T-helper 1 cell (primary cell): ENCODE measurements at places on chromosomes 12 and 14.

GRCh38 chr14:101196795-101197590, 293.5 kb upstream of the RTL1 start:
- DNase-seq, result no peak

- DNase-seq, result no peak
Observed at GRCh38 chr12:49428793-49429192, 61.5 kb downstream of the SPATS2 start.

DNA sequence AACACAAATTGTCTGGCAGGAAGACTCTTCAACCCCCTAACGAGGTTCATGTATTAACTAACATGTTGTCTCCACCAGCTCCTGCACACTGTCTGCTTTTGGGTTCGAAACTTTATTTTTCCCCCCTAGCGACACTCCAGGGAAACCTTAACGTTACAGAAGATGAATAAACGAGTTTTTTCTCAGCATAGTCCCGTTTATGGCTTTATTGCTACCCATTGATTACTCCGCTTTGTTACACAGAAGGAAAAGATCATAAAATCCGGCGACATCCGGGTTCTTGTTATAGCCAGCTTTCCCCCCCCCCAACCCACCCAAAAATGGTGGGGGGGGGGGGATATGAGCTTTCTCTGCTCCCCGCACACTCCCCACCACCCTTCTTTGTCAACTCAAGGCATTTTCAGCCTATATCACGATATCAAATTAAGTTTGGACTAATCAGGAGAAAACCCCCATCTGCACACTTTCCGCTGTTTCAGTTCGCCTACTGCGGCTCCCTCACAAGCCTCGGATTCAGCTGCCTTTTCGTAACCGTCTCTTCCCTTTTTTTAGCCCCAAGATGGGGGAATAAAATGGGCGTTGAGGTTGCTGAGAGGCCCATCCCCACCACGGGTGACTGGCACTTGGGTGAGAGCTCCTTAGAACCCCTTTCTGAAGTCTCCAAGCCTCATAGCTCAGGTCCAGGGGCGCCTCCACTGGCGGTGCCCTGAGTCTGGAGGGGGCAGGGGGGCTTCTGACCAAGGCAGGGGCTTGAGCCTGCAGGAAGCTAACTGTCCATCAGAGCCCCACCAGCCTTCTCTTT, 1.4 kb upstream of the HOXC6 start:
- no peak for DNase-seq

DNA sequence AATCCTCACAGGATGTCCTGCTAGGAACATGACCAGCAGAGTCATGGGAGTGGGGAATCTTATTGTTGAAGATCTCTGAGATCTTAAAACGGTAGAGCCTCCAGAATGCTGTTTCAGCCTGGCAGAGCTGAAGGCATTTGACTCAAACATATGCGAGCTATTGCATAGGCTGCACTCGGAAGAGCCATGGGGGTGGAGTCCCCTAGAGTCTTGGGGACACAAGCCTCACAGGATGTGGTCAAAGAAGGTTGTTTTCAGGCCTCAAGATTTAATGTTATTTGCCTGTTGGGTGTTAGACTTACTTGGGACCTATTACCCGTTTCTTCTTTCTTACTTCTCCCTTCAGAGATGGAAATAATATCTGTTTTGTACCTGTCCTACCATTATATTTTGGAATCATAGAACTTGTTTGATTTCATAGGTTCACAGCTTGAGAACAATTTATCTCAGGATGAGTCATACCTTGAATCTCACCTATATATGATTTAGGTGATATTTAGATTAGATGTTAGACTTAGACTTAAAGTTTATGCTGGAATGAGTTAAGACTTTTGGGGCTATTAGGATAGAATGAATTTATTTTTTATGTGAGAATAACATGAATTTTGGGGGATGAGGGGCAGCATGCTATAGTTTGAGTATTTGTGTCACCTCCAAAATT, 172.2 kb upstream of the ATP2B1 start:
- DNase-seq, result peak; percentile 92

GRCh38 chr12:64452559-64453329, 824 bp downstream of the TBK1 start:
- DNase-seq, result no peak

- DNase-seq, result no peak
Observed at GRCh38 chr12:124386059-124386458, 91.2 kb downstream of the RFLNA start.

DNA sequence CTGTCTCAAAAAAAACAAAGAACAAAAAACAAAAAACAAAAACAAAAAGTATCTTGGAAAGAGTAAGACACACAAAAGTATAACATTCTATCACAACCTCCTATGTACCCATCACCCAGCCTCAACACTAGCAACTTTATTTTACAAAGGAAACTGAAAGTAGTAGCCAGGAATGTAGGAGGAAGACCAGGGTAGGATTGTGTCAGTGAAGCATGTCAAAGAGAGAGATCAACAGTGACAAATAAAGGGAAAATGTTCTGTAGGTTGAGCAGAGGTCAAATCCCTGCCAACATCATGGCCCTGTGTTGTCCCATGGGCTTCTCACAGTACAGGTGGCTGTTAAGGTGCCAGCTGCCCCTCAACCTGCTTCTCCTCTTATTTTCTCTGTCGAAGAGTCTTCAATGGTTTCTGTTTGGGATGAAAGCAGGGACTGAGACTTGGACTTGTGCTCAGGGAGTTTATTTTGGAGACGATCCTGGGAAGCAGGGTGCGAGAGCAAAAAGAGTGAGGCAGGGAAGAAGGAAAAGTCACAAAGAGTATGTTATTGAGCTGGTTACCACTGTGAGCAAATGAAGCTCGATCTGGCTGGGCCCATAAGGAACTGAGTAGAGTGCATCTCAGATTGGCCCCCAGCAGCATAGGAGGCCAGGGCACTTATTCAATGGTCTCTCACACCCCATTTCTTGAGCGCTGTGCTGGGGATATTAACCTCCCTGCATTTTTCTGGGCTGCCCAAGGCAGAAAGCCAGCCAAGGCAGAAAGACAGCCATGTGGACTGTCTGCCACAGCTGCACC, 29.4 kb upstream of the CTDSP2 start:
- no peak for DNase-seq

DNA sequence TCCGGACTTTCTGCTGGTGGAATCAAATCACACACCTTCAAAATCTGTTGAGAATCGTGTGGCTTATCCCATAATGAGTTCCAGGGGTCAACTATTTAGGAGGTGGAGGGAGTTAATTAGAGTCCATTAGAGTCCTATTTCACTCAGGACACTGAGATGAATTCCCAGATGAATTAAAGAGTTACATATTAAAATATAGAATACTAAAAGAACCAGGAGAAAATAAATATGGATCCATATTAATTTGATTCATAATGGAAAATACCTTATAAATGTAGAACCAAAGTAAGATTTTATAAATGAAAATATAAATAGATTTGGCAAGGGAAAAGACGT, 44.6 kb upstream of the C14orf132 start:
- DNase-seq, result no peak

DNA sequence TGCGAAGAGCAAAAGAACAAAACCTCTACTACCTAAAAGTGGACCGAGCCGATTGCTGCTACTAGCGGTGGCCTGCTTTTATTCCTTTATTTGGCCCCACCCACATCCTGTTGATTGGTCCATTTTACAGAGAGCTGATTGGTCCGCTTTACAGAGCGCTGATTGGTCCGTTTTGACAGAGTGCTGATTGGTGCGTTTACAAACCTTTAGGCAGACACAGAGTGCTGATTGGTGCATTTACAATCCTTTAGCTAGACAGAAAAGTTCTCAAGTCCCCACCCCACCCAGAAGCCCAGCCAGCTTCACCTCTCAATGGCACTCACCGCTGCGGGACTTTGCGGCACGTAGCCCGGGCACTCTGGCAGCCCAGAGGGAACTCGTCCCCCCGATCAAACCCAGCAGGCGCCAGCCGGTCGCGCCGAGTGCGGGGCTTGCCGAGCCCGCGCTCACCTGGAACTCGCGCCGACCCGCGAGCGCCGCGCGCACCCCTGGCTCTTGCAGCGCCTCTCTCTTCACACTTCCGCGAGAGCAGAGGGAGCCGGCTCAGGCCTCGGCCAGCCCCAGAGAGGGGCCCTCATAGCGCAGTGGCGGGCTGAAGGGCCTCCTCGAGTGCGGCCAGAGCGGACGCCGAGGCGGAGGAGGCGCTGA, 8.7 kb upstream of the FGD4 start:
- no peak for DNase-seq
